ENCODE measurements at places on chromosomes 13 and 19. TPM values are rescaled to one million over a fixed set of nuclear protein-coding genes. Genes with fewer than 3 reads are reported as not detected.

GRCh38 chr13:24097064-24097463, 63.5 kb upstream of the SPATA13 start:
- no peak for DNase-seq

GRCh38 chr13:43757266-43757665, 29.5 kb downstream of the ENOX1 start:
- DNase-seq = no peak

DNA sequence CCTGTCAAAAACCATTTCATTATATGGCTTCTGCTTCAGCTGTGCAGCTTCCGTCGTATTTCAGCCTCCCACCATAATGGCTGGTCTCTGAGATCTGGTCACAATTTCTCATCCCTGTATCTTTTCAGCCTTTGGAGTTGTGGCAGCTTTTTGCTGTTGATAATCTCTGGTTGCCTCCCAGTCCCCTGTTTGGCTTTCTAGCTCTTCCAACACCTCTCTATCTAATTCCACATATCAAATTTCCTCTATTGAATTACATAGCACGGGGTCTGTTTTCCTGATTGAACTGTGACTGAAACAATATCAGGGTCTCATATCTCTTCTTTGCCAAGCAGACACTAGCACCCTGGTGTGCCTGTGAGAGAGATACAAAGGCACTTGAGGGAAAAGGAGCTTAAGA, 222.1 kb upstream of the OBI1 start:
- no peak for DNase-seq

DNA sequence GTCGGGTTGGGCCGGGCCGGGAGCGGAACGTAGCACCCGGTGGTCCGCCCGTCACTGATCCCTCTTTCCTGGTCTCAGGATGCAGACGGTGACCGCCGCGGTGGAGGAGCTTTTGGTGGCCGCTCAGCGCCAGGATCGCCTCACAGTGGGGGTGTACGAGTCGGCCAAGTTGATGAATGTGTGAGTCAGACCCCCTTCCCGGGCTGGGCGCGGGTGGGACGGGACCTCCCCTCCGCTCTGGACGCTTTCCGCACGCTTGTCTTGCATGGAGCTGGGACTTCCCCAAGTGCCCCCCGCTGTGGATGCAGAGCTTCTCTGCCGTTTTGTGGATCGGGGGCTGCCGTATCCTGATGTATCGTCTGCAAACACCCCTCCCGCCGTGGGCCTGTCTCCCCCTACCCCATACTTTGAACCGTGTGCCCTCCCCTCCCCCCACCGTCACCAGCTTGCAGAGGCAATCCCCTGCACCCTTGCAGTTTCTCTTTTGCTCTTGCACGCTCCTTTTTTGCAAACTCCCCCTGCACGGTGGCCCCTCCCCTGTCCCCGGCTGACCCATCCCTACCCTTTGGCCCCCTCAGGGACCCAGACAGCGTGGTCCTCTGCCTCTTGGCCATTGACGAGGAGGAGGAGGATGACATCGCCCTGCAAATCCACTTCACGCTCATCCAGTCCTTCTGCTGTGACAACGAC, 669 bp downstream of the GADD45B start:
- peak; percentile 63 for DNase-seq

DNA sequence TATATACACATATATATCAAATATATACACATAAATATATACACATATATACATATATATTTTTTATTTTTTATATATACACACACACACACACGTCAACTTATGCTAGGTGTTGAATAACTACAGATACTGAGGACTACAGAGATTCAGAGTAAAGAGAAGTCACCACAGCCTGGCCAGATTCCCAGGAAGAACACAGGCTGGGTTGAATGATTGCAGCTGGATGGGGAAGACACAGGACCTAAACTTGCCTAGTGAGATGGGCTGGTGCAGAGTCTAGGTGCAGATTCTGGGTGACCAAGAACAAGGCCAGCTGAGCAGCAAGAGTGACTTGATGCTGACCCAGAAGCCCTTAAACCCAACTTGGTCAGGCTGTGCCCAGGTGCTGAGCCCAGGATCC, 241.3 kb downstream of the KCTD12 start:
- no peak for DNase-seq

- DNase-seq = peak; percentile 9
Measured at GRCh38 chr13:114134944-114135610, 2.7 kb upstream of the RASA3 start.

DNA sequence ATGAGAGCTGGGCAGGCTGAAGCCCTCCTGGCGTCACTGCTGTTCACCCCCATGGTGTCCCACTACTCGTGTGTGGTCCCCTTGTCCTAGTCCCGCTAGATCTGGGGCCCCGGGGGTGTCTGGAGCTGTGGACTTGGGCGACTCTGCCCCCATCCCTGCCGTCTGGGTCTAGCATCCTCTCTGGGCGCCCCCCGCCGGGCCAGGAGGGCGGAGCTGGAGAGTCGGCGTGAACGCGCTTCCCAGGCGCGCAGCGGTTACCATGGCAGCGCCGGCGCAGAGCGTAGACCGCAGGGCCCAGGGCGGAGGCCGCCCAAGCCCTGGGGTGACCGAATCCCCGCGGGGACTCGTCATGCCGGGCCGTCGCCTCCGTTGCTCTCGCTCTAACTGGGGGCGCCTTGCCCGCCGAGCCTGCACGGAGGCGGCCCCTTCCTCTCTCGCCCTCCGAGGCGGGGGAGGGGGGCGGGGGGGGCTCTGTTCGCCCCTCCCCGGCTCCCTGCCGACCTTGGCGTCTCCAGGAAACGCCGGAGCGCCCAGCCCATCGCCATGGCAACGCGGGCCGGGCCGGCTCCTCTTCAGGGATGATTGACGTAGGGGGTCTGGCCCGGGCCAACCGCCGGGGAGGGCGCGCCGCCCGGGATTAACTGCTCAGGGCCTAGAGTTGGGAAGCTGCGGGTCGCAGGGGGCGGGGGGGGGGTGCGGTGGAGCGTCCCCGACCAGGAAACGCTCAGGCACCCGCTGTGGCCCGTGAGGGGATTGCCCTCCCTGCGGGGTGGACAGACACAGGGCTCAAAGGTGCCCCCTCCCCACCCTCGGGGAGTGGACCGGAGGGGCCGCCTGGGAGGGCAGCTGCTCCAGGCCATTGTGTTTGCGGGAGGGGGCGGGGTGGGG, 8.9 kb downstream of the ISYNA1 start:
- peak; percentile 90 for DNase-seq

KIR3DL1 gene
- total RNA-seq = not detected

- DNase-seq = no peak
Measured at GRCh38 chr19:15014579-15014978, 34.7 kb upstream of the CASP14 start.

KANK2 gene
- total RNA-seq = 238 TPM

OSCAR gene
- total RNA-seq = 1.4 TPM

GRCh38 chr13:30715837-30716236, 19.5 kb upstream of the ALOX5AP start:
- DNase-seq = peak; percentile 60

DNA sequence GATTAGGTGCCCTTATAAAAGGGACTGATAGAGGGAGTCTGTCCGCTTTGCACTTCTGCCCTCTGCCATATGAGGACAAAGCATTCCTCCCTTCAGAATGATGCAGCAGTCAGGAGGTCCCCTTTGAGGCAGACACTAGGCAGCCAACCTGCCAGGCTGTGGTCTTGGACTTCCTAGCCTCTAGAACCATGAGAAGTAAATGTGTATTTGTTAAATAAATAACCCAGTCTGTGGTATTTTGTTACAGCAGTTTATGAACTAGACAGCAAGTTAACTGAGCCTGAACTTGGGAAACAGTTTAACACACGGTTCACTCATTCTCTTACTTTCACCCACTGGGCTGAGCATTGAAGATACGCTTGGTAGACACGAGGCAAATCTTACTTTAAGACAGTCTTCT, 313.2 kb downstream of the UQCRFS1 start:
- DNase-seq = no peak

GRCh38 chr13:99862244-99862643, 109.3 kb downstream of the ZIC5 start:
- DNase-seq = no peak

- no peak for DNase-seq
Measured at GRCh38 chr19:36128392-36128736, 11.5 kb upstream of the CAPNS1 start.

ATCAY gene
- not detected for total RNA-seq

DNA sequence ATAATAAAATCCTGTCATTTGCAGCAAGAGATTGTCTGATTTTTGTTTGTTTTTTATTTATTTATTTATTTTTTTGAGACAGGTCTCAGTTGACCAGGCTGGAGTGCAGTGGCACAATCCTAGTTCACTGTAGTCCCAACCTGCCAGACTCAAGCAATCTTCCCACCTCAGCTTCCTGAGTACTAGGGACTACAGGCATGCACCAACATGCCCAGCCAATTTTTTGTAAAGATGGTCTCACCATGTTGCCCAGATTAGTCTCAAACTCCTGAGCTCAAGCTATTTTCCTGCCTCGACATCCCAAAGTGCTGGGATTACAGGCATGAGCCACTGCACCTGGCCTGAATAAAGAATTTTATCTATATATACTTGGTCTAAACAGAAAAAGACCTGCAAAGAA, 17.6 kb downstream of the ZNF233 start:
- no peak for DNase-seq

DNA sequence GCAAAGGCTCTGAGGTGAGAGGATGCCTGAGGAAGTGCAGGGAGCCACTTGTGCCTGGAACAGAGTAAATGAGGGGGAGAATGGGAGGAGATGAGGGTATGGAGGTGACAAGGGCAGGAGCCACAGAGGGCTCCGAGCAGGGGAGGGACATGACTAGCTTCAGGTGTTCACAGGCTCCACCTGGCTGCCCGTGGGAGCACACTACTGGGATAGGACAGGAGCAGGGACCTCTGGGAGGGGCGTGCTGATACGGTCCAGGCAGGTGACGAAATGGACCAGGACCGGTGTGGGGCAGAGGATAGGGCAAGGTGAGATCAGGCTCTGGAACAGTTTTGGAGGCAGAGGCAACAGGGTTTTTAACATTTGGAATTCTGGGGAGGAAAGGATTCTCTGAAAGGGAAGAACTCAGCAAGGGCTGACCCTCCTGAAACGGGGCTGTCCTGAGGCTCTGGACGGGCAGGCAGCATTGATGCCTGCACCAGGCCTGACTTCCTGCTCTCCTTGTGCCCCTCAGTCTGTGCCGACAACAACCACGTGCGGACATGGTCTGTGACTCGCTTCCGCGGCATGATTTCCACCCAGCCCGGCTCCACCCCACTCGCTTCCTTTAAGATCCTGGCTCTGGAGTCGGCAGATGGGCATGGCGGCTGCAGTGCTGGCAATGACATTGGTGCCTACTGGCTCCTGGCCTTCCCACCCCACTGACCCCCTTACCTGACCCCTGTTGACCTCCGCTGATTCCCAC, 11.6 kb downstream of the SHKBP1 start:
- no peak for DNase-seq

POLR2I gene
- total RNA-seq = 92.6 TPM

DNA sequence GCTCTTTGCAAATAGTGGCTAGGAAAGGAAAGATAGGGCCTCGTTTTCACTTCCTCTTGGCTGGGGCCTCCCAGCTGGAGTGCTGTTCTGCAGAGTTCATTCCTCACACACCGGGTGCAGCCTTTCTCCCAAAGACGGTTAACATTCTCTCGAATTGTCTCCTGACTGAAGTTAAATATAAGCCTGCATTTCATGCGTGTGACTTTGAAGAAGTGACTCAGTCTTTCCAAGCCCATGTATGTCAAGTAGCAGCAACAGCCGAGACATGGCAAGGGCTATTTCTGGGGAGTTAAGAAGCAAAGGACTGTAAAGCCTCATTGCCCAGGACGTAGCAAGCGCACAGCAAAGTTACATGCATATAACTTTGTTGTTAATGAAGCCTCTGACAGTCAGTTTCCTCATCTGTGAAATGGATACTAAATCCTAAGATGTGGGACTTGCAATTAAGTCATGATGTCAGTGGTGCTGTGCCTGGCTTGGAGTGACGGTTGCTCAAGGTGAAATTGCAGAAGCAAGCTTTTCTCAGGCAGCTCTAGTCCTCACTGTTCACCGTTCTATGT, 502.4 kb downstream of the MYO16 start:
- DNase-seq = no peak

DNA sequence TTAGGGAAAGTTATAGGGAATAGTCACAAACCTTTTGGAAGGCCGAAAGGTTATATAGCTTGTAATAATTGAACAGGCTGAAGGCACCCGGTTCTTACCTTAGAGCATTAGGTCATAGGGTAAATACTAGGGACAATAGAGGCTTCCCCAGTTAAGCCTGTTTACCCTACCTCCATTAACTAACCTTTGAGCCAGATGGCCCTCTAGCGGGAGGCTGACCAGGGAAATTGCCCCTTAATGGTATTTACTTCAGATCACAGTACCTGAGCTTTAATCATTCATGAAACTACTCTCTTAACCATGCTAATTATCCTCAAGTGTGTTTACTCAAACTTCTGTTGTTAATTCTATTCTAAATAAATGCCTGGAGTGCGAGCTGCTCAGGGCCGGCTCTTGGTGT, 20.4 kb upstream of the ZNF83 start:
- DNase-seq = no peak

PIP5K1C gene
- 36.6 TPM for total RNA-seq

DNA sequence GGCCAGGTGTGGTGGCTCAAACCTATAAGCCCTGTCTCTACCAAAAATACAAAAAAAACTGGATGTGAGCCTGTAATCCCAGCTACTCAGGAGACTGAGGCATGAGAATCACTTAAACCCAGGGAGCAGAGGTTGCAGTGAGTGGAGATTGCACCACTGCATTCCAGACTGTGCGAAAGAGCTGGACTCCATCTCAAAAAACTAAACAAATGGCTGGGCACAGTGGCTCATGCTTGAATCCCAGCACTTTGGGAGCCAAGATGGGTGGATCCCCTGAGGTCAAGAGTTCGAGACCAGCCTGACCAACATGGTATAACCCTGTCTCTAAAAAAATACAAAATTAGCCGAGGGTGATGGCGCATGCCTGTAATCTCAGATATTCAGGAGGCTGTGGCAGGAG, 34.9 kb upstream of the ZNF83 start:
- DNase-seq = no peak

GRCh38 chr19:15926484-15926883, 7.8 kb downstream of the CYP4F11 start:
- no peak for DNase-seq

- no peak for DNase-seq
Measured at GRCh38 chr13:90792335-90792734, 555.2 kb upstream of the MIR17HG start.

DNA sequence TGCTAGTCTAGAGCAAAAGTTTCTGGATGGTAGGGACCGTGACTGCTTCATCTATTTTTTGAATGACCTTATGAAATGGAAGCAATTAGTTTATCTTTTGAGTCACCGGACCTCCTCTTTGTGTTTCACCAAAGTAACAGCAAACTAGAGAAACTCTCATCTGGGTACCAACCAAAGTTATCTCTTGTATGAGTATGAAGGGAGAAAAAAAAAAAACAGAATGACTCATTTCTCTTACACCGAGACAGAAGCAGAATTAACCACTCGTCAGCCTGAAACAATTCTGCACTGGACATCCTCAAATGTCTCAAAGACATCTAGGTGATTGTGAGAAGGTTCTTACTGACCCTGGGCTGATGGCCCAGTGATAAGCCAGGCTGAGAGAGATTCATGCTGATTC, 18.3 kb downstream of the ZNF100 start:
- DNase-seq = no peak
